ENCODE measurements at places on chromosomes 5 and 9. TPM values are rescaled to one million over a fixed set of nuclear protein-coding genes. Genes with fewer than 3 reads are reported as not detected.

The FOXD1 gene
- total RNA-seq = 12.2 TPM

The ZDHHC12 gene
- total RNA-seq = 90.8 TPM

The TRPM3 gene
- not detected for total RNA-seq

The CAST gene
- total RNA-seq = 180 TPM

The FIBCD1 gene
- total RNA-seq = 19.2 TPM

The DDX4 gene
- total RNA-seq = not detected

The PTPA gene
- total RNA-seq = 121 TPM

The LRRC19 gene
- total RNA-seq = not detected

The SYNPO gene
- 26.6 TPM for total RNA-seq

The IGIP gene
- 0.78 TPM for total RNA-seq
